ENCODE measurements at places on chromosomes 5 and 9.

GRCh38 chr5:67672636-67673035 is 476.0 kb upstream of the CD180 start:
- DNase-seq, result no peak

DNA sequence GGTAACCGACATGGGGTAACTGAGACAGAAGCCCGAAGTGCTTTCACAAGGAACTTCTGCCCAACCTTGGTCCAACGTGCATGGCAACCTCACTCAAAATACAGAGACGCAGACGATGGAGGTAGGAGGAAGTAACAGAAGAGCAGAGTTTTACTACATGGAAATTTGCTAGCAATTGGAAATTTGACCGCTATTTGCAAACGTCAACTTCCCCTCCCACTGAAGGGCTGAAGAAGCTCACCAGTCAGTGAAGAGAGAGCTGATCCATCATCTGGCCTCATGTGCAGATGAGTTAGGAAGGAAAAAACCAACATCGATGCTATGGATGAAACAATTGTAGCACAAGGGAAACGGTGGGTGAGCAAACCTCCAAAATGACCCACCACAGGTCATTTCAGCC is 196.7 kb downstream of the RGS3 start:
- DNase-seq, result no peak

- DNase-seq, result no peak
Measured at GRCh38 chr9:86242071-86242470, 17.4 kb downstream of the C9orf153 start.

- peak; percentile 11 for DNase-seq
Measured at GRCh38 chr5:41794471-41794870, 75.8 kb downstream of the OXCT1 start.

- peak; percentile 97 for DNase-seq
Measured at GRCh38 chr9:87803623-87804345, 77.9 kb downstream of the CTSL start.

DNA sequence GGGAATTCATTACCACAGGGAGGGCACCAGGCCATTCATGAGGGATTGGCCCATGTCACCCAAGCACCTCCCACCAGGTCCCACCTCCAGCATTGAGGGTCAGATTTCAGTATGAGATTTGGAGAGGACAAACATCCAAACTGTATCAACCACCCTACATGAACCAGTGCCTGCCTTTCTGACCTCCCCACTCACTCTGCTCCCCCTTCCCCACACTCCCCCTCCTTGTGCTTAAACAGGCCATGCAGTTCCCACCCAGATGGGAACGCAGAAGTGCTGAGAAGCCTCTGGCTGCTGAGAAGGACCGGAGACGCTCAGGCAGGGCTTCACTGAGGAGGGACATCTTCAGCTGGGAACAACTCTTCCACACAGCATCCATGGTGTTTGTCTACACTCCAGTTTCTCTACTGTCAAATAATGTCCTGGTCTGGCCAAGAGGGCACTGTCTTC is 30.0 kb upstream of the ADAMTS2 start:
- DNase-seq, result no peak

DNA sequence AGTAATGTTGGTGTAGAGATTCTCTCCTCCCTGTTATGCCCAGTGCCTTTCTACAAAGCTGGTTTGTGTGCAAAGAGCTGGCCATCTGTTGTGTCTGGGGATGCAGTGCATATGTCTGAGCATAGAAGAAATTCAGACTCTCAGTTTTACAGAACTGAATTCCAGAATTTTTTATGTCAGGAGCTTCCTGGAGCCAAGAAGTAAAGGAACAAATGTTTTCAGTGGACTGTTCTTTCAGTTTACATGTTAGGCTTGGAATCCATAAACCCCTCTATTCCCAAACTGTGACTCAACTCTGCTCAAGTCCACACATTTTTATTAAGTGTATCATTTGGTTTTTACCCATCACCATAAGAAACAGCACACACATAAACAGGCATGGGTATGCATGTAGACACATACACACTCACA is 366.0 kb downstream of the BRINP1 start:
- DNase-seq, result no peak

DNA sequence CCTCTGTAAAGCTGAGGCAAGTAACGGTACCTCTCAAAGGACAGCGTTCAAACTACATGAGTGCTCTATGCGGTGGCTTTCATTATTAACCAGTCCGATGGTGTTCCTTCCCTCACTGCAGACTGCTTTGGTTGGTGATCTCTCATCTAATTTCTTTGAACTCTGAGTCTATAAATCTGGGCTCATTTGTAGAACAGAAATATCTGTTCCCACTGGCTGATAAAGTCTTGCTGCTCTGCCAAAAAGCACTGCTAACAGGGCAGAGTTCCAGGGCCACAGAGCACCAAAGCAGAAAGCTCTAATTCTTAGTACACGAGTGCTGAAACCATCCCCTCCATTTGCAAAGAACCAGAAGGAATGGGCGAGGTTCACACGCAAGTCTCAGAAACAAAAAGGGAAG is 81.9 kb downstream of the MED27 start:
- no peak for DNase-seq

- DNase-seq, result no peak
Measured at GRCh38 chr9:1717882-1718281, 297.3 kb upstream of the SMARCA2 start.

GRCh38 chr9:36748322-36748899 is 175.7 kb downstream of the MELK start:
- peak; percentile 40 for DNase-seq

DNA sequence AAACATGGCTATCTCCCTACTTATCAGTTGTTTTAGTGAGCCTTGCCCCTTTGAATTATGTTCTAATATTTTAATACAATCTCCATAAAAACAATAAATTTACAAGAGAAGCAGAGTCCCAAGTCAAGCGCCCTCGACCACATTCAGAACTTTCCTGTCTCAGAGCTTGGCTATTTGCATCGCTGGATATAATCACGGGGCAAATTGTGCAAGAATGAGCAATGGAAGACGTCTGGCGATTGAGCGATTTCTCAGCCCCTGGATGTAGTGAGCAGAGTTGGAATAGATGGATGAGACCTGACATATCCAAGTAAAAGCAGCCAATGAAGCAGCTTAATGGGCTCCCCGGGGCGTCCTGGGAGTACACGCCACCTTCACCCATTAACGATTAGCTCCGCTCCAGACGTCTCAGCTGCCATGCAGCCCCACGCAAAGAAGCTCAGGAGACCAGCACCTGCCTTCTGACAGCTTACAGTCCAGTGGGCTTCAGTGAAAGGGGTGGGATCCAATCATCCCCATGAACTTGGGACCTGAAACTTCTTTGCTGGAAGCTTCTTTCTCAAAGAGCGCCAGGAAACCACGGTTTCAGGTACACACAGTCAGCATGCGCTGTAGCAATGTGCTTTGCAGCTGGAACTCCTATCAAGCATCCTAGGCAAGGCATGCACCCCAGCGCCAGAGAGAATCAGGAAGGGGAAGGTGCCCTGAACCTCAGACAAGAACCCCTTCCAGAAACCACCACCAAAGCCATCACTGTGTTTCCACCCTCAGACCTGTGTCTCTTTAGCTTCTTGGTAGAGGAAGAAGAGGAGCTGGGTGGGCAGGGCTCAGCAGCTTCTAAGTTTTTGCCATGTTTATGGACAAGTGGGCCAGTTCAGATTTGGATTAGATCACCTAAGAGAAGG is 92.0 kb upstream of the IRX4 start:
- no peak for DNase-seq

DNA sequence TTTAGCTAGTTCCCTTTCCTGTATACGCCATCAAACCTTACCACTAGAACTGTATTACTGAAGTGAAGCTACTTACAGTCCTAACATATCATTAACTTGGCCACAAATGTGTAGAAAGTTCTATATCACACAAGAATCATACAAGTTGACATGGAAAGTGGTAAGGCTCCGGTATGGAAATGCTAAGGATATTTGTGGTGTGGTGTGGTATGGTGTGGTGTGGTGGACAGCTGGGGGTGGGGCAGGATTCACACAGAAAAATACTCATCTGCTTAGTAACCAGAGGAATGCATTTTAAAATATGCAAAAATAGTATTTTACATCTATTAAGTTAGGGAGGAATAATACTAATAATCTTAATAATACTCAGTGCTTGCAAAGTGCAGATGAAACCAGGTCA is 69.4 kb downstream of the TRPC7 start:
- no peak for DNase-seq

GRCh38 chr5:171436804-171437285 is 17.4 kb downstream of the FGF18 start:
- no peak for DNase-seq

DNA sequence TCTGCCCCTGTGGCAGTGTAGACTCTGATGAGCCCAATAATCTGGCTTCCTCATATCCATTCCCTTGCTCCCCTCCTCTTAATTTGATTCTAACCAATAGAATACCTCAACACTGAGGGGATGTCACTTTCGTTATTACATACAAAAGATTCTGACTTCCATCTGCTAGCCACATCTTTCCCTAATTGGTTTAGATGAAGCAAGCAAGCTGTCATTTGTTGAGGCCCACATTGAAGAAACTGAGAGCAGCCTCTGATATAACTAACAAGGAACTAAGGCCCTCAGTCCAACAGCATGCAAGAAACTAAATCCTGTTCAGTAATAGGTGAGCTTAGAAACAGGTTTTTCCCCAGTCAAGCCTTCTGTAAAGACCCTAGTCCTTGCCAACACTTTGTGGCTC is 5.8 kb downstream of the ADAMTS6 start:
- DNase-seq, result no peak
